H1 (cell line): ENCODE measurements at places on chromosomes 4 and X. TPM values are rescaled to one million over a fixed set of nuclear protein-coding genes. Genes with fewer than 3 reads are reported as not detected.

DNA sequence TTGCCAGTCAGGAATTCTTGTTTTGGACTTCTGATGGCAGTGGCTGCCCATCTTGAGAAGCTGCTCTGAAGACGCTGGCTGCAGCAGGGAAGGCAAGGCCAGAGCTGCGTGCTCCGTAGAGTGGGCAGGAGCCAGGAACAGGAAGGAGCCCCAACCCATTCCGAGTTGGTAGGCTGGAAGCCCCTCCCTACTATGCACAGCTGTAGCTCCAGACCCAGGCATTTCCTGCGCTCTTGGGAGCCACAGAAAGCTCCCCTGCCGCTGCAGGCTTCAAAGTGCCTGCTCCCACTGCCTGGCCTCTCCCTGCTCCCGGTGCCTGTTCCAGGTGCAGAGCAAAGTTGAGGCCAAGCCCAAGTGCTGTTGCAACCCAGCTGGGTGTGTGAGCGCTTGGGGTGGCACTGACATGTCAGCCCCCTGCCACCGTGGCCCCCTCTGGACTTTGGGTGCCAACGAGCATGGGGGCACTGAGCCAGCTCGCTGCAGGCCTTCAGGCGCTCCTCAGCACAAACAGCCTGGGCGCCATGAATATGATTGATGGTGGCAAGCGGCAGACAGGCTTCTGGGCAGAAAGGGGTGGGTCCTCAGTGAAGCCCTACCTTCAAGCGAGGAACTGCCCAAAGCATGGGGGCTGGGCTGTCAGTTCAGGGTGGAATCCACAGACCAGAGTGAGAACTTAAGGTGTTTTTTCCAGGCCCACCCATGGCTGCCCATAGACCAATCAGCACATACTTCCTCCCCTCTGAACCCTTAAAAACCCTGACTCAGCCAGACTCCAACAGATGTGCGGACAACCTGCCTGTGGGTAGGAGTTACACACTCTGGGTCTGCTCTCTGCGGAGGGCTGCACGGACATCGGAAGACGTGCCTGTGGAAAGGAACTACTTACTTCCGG, 677.2 kb upstream of the INTU start:
- DNase-seq = no peak

Gene NXF2B
- polyA plus RNA-seq = not detected in 2 replicates

Gene XG
- 0.19 and 0.33 TPM in 2 replicates for polyA plus RNA-seq

GRCh38 chr4:1211371-1211770, 37.6 kb downstream of the CTBP1 start:
- DNase-seq = no peak

Gene PF4V1
- polyA plus RNA-seq = not detected in 2 replicates

Gene TMEM144
- polyA plus RNA-seq = 0.99 and 1.9 TPM in 2 replicates

Gene ABCG2
- polyA plus RNA-seq = 1.5 and 2.4 TPM in 2 replicates

GRCh38 chr4:98260579-98261404, at the start of gene RAP1GDS1:
Gene RAP1GDS1, plus strand, starts transcription at chr4:98261384. Its CDS starts 182 bp downstream, at chr4:98261566.
- peak; percentile 85 for DNase-seq

Gene ADAM29
- polyA plus RNA-seq = 0.03 TPM in 1 of 2 replicates, not detected in the other

GRCh38 chrX:123322536-123322935, 138.5 kb downstream of the GRIA3 start:
- no peak for DNase-seq

- no peak for DNase-seq
These were observed 66.2 kb downstream of the PRDM5 start for GRCh38 chr4:120856294-120856693.

Gene RBM10
- polyA plus RNA-seq = 35.7 and 60.8 TPM in 2 replicates

- no peak for DNase-seq
These were observed 57.0 kb upstream of the GRPEL1 start for GRCh38 chr4:7124689-7125442.

- no peak for DNase-seq
These were observed 56.4 kb downstream of the ABCG2 start for GRCh38 chr4:88102026-88102425.

Gene CFAP99
- 0.09 TPM in 1 of 2 replicates, not detected in the other for polyA plus RNA-seq

Gene DMP1
- 0.05 TPM in 1 of 2 replicates, not detected in the other for polyA plus RNA-seq

DNA sequence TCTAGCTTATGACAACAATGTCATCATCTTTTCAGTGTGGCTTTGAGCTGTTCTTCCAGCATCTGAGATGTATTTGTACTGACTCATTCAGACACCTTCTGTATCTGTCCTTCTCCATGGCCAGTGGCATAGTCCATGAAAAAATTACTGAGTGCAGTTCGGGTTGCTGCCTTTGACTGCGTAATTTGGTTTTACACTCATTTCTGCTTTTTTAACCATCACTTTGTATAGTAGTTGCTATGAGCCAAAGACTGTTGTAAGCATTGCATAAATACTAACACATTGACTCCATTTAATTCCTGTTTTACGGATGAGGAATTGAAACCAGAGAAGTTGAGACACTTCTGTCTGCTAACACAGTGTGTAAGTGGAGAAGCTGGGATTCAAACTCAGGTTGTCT, 190.7 kb upstream of the MID1 start:
- DNase-seq = no peak

Gene TMPRSS11D
- polyA plus RNA-seq = not detected in 2 replicates

Gene TLR3
- 0.72 and 1.00 TPM in 2 replicates for polyA plus RNA-seq

DNA sequence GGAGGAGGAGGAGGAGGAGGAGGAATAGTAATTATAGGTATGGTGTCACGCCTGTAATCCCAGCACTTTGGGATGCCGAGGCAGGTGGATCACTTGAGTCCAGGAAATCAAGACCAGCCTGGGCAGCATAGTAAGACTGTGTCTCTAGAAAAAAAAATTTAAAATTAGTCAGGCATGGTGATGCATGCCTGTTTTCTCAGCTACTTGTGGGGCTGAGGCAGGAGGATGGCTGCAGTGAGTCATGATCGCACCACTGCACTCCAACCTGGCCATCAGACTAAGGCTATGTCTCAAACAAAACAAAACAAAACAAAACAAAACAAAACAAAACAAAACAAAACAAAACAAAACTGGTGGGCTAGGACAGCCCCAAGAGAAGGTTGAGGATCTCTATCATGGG, 3.0 kb downstream of the STARD8 start:
- DNase-seq = no peak

Gene TIMP1
- 142 and 150 TPM in 2 replicates for polyA plus RNA-seq

- DNase-seq = no peak
These were observed 1777.5 kb upstream of the PCDH7 start for GRCh38 chr4:28942631-28943030.

GRCh38 chr4:89100853-89101252, 10.5 kb upstream of the TIGD2 start:
- DNase-seq = no peak

Gene TAF9B
- polyA plus RNA-seq = 23.6 and 42.8 TPM in 2 replicates

DNA sequence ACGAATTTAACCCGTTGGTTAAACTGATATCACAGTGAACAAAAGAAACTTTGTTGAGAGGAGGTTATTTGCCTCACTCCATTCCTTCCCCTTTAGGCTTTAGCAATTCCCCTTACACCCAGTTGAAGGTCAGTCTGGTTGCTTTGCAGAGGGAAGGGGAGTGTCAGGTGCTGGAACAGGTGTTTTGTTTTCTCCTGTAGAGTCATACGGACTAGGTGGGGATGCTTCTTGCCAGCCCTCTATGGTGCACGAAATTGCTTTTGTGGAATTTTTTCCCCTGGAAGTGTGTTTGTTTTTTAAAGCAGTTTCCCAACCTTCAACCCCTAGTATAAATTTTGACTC, 33.1 kb downstream of the DLG3 start:
- no peak for DNase-seq

DNA sequence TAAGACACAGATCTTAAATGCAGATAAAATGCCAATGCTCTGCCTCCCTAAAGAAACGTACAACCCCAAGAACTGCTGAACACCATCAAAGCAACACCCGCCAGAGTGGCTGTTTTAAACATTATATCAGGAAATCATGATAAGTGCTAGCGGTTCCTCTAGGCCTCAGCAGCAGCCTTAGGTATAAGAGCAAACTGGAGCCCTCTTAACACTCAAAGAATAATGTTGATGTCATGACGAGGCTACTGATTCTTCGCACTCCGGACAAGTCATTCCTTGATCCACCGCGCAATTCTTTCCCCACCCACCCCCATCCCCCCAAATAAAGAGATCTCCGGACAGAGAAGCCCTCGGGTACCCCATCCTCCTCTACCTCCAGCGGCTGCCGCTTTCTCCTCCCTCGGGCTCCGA, 507 bp downstream of the LIN54 start:
- DNase-seq = no peak

- DNase-seq = no peak
These were observed 784.3 kb downstream of the ADGRL3 start for GRCh38 chr4:61984260-61984909.

- no peak for DNase-seq
These were observed 817 bp upstream of the WDR19 start for GRCh38 chr4:39181520-39181904.

GRCh38 chrX:115900425-115900824, 270.1 kb upstream of the AGTR2 start:
- DNase-seq = no peak

Gene PRDM8
- 0.03 TPM in 1 of 2 replicates, not detected in the other for polyA plus RNA-seq
